ENCODE measurements at places on chromosomes 3 and 15.

GRCh38 chr3:16932877-16933276 is 48.1 kb downstream of the PLCL2 start:
- no peak for DNase-seq

GRCh38 chr3:105822171-105823123 is 46.4 kb downstream of the CBLB start:
- DNase-seq, result no peak

DNA sequence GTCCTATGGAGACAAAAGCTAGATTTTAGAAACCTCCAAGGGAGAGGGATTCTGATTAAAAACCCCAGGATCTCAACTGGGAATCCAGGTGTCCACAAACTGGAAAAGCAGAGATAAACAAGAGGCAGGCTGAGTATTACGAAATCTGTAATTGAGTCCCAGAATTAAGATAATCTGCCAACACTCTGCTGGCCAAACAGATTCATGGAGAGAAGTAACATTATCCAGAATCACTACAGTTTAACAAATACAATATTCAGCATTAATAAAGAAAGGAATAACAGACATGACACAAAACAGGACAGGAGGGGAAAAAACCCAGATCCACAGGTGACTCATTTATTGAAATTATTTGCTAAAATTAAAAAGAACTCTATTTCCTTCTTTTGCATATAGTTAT is 227.2 kb upstream of the NANOGP8 start:
- DNase-seq, result no peak

GRCh38 chr3:141411251-141411771 is 43.0 kb downstream of the ZBTB38 start:
- DNase-seq, result no peak
